ENCODE measurements at places on chromosomes 2 and 18.

- DNase-seq: no peak
Measured at GRCh38 chr2:197223451-197223850, 87.1 kb downstream of the ANKRD44 start.

DNA sequence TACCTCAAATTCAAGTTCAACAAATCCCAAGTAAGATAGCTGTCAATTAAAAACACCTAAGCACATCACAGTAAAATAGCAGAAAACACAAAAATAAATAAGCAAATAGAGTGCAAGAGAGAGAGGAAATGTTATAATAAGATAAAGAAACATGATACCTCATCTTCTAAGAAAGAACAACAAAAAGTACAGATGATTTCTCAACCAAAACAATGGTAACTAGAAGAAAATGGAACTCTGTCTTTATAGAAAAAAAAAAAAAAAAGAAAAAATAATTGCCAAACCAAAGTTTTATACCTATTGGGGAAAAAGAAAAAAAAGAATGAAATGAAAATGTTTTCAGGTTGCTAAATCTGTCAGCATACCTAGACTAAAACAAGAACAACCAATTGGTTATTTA lies 1253.5 kb upstream of the CDH2 start:
- DNase-seq: no peak

GRCh38 chr2:191675807-191676721 lies 1.9 kb upstream of the NABP1 start:
- no peak for DNase-seq

DNA sequence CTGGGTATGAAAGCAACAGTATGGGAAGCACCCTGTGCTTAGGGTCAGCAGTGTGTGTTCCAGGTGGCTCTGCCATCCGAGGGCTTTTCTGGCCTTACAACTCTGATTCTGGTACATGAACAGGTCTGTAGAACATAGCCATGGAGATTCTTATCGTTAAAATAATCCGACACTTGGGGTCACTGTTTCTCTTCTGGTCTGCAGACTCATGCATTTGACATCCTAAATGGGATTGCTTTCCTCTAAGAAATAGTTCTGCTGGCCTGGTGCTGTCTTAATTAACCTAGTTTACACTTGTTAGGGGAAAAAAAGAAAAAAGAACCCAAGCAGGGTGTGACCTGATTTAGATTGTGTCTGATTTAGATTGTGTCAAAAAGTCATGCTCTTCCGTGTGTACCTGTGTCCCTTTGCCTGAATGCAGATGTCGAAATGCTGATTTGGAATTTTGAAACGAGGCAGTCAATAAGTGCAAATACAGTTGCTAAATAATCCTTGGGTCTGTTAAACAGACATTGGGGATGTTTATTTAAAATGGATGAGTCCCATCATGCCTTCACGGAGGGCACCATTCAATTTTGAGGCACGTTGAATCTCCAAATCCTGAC lies 59.6 kb downstream of the TRPM8 start:
- DNase-seq: peak; percentile 49

- DNase-seq: no peak
Measured at GRCh38 chr18:37956020-37956419, 390.4 kb upstream of the CELF4 start.

Measured in NCI-H526 (cell line).